Smooth muscle cell of the brain vasculature (primary cell): ENCODE measurements at places on chromosomes 1 and 21.

GRCh38 chr1:230487773-230488428 is 61.8 kb upstream of the PGBD5 start:
- no peak for DNase-seq

- DNase-seq: no peak
Observed at GRCh38 chr1:45206808-45207623, 611 bp upstream of the ZSWIM5 start.

DNA sequence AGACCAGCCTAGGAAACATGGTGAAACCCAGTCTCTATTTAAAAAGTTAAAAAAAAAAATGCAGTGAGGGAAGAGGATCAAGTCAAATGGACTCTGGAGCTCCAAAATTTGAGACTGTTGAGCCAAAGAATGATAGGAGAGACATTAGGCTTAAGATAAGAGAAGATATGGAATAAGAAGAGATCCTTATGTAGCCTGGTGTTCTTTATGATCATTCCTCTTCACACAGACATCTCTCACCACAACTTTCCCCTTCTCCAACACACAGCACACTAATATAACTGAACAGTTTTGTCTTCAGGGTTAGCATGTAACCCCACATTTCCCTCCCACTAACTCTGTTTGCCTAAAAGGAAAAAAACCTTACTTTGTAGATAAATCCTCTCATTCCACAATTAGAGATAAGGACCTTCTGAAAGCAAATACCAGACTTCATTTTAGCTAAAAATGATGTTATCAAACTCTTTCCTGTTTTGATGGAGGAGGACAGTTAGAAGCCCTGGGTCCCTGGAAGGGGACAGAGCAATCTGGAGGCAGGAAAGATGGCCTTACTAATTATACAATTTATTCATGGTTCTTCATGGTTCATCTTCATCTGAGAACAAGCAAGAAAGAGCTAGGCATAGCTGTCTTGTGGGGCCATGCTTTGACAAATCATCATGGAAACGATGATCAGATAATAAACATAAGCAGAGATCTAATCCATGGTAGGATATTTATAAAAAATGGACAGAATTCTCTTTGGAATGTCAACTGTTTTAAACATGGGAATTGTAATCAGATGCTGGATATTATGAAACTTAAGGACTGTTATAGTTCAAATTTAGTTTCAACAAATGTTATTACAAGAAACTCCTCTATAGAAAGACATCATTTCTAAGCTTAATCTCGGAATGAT is 96.7 kb upstream of the S1PR1 start:
- DNase-seq: no peak

- no peak for DNase-seq
Observed at GRCh38 chr1:29532751-29533150, 296.4 kb downstream of the PTPRU start.

DNA sequence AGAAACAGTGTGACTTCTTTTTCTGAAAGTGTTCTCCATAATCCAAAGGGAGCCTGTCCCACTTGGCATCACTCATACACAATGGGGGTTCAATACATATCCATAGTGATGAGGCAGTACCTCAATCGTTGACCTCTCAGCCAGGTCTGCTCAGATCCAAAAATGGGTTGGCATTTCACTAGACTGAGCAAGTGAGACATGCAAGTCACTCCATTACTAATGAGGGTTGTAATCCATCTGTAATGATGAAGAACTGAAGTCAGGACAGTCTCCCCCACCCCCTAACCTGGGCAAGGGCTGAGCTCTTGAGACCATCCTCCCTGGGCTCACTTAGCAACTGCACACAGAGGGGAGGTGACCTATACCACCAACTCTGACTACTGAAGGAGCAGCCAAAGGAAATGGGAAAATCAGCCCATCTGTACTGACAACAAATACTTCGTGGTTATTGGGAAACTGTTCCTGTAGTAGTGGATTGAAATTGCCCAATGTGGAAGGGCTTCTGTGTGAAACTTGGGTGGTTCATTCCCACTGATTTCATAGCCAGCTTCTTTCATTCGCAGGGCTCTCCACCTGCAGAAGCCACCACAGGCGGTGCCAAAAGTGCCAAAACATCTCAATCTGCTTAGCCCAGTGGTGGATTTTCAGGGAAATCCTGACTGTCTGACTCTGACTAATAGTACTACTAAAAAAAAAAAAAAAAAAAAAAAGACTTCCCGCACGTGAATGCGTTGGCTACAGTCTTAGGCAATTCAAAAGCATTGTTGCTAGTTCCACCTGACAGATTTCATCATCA is 5.0 kb downstream of the NGF start:
- no peak for DNase-seq

GRCh38 chr21:33127154-33127867 is 57.4 kb downstream of the OLIG1 start:
- peak; percentile 26 for DNase-seq
